ENCODE measurements at places on chromosomes 1 and 21.

- no peak for DNase-seq
Observed at GRCh38 chr1:18575620-18576019, 55.0 kb upstream of the PAX7 start.

DNA sequence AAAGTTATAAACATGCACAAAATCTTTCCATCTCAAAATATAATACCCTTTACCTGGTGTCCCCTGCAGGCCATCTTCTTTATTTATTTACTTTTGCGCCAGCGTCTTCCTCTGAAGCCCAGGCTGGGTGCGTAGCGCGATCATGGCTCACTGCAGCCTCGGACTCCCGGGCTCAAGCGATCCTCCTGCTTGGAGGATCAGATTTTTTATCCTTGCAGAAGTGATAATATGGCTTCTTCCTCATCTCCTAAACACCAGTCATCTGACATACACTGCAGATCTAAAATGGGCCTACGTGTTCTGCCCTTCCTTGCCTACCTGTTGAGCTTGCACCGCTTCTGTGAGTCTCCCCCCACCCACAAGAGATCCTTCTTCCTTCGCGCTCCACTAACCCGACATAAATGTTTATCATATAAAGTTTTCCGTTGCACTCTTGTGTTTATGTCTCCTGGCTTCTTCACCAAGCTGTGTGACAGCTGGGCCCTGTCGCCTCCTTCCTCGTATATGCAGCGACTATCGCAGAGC lies 506 bp upstream of the SRP9 start:
- no peak for DNase-seq

DNA sequence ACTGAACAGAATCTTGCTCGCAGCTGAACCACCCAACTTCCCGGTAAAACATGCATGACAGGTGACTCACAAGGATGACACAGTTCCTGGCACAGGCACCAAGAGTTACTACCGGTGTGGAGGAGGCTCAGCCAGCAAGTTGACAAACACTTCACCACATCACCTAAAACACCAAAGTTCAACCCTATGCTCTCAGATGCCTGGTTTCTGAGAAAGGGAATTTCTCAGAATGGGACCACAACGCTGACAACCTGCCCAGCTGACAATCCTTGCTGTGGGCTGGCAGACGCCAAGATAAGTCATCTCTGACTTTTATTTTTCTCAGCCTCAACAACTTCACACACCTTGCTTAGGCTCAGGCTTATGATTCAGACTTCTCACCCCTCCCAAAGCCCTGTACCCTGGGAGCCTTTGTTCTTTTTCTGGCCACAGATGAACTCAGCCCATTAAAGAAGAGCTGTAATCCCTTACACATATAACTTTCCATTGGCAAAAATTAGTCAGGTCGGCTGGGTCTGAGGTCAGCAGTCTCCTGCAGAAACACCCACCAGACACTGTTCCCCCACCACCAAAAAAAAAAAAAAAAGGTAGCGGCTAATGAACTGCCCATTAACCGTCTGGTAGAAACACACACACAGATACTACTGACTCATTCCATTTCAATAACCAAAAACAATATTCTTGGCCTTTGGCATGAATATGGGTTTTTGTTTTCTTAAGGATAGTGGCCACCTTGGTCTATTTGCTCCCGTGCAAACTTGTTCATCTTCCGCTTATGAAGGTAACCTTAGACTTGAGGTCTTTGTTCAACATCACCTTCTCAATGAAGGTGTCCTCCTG lies 10.8 kb upstream of the TIAM1 start:
- no peak for DNase-seq

GRCh38 chr1:25645637-25646400 lies 29.2 kb downstream of the MAN1C1 start:
- DNase-seq = no peak

DNA sequence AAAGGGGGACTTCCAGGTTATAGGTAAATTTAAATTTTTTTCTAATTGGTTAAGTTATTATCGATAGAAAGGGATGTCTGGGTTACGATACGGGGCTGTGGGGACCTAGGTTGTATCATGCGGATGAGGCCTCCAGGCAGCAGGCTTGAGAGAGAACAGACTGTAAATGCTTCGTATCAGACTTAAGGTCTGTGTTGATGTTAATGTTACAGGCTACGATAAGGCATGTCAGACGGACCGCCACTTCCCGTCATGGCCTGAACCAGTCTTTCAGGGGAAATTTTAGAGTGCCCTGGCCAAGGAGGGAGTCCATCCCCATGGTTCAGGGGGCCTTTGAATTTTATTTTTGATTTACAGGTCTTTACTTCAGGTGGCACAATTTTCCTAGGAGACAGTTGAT lies 16.7 kb downstream of the ABCG1 start:
- no peak for DNase-seq

- DNase-seq = no peak
Observed at GRCh38 chr1:194280463-194280862, 1094.0 kb upstream of the B3GALT2 start.

GRCh38 chr1:164265232-164265631 lies 293.8 kb upstream of the PBX1 start:
- DNase-seq = no peak
